ENCODE measurements at places on chromosomes 16 and 17.
A peak's percentile ranks its signal among the peaks of the same experiment; 100 is the strongest.

DNA sequence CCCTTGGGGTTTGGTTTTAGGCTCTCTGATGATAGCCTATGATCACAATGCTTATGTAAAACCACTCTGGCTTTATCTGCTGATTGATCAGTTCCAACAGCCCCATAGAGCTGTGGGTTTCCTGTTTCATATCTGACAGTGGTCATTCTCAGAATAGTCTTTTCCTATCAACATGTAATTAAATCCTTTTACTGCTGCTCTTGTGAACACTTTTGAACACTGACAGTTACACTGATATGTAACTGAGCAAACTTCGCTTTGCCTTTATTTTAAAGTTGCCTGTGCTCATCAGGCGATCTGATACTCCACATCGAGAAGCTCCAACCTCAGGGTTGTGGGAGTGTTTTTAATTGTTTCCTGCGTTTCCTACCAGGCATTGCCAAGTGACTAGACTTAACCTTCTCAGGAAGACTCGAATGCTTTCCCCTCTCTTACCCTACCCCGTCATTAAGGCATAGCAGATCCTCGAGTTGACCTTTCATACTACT lies 17.3 kb upstream of the CLEC18B start:
- DNase-seq, result peak; percentile 50

GRCh38 chr17:17191346-17191792 lies 14.8 kb downstream of the PLD6 start:
- no peak for DNase-seq

- DNase-seq, result no peak
Measured at GRCh38 chr16:3295783-3296182, 9.4 kb downstream of the TIGD7 start.

GRCh38 chr17:61394630-61395408 lies 4.8 kb upstream of the TBX2 start:
- DNase-seq, result no peak

All from CD4-positive, alpha-beta T cell treated with Interleukin-15 for 4 hours (primary cell).